Activated CD4-positive, alpha-beta T cell treated with anti-CD3 and anti-CD28 coated beads, Interleukin-2, amount 50 U/mL, for 1 hour (primary cell): ENCODE measurements at places on chromosomes 13 and 19.

- DNase-seq, result no peak
These were observed 4.4 kb upstream of the TBXA2R start for GRCh38 chr19:3610745-3611717.

GRCh38 chr19:5655412-5655811 lies 24.9 kb downstream of the MICOS13 start:
- DNase-seq, result no peak

- no peak for DNase-seq
These were observed 110.8 kb downstream of the PTPRS start for GRCh38 chr19:5229778-5230335.

- DNase-seq, result no peak
These were observed 29.0 kb downstream of the CKM start for GRCh38 chr19:45293682-45294081.

GRCh38 chr13:29006359-29006850 lies 186.3 kb downstream of the MTUS2 start:
- DNase-seq, result no peak

DNA sequence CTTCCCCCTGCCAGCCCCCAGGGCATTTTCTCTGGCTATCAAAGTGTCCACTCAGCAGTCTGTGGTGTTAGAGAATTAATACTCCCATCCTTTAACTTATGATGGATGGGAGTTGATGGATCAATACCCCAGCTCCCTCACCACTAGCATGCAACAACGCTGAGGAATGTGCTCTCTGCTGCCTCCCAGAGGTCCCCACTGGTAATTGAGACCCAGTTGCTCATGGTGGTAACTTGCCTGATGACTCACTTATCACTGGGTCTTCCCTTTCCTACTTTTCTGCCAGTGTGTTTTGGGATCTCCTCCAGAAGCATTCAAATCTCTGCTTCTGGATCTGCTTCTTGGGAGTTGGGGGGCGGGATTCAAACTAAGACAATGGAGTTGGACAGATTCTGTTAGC lies 20.3 kb upstream of the CACNA1A start:
- DNase-seq, result no peak

DNA sequence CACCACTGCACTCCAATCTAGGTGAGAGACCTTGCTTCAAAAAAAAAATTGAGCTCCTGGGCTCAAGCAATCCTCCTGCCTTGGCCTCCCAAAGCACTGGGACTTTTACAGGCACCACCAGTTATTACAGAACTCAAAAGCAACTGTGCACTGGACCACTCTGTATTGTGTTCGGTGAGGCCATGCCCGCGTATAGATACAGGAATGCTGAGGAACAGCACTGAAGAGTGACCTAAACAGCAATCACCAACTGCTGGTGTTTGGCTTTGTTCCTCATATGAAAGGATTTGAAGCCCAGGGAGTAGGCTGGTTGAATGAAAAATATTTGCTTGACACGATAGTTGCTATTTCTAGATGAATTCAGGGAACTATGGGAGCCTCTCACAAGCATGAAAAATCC lies 29.5 kb downstream of the SLC25A30 start:
- no peak for DNase-seq

DNA sequence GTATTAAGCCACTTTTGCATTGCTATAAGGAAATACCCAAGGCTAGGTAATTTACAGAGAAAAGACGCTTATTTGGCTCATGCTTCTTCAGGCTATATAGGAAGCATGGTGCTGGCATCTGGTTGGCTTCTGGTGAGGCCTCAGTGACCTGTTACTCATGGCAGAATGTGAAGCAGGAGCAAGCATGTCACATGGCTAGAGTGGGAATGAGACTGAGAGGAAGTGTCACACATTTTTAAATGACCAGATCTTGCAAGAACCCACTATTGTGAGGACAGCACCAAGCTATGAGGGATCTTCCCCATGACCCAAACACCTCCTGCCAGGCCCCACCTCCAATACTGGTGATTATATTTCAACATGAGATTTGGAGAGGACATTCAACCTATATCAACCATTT lies 25.7 kb upstream of the IGFL4 start:
- DNase-seq, result no peak

DNA sequence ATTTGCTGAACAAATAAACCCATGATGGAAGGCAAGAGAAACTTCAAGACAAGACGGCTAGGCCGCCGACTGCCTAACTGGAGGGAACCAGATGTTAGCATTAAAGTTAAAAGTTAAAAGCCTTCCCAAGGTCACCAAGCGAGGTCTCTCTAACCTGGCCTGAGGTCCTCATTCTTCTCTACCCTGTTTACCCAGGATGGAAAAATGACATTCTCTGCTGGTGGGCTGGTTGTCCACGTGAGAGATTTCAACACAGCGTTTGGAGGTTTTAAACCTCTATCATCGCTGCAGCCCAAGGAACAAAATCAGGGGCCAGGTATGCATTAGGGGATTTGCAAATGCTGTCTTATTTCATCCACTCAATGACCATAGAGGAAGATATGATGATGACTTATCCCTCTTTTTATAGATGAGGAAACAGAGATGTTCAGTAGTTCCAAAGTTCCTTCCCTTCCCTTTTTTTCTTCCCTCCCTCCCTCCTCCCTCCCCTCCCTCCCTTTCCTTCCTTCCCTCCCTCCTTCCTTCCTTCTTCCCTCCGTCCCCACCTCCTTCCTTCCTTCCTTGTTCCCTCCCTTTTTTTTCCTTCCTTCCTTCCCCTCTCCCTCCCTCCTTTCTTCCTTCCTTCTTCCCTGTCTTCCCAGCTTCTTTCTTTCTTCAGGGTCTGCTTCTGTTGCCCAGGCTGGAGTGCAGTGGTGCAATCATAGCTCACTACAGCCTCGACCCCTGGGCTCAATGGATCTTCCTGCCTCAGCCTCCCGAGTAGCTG lies 79.7 kb downstream of the INSR start:
- DNase-seq, result no peak

- DNase-seq, result no peak
These were observed 523.6 kb downstream of the DCT start for GRCh38 chr13:93955904-93956303.

GRCh38 chr13:46885018-46885417 lies 11.8 kb downstream of the HTR2A start:
- DNase-seq, result no peak

DNA sequence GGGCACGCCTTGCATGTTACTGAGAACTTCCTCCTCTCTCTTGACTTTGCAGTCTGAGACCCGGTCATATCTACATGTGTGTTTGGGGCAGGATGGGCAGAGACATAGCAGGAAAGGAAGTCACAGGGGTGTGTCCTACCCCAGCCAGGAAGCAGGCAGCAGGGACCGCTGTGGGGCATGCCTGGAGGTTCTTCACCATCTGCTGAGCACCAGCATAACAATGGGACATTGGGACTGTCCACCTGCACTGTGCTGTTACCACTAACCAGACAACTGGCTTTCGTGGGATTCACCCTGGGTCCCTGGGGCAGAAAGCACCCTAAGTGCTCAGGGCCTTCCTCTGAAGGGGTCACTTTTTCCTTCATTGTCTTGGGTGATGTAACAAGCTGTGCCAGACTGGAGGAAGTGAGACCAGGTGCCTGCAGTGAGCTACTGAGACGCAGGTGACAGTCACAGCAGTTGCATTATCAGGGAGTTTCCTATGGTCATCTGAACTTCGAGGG lies 2.6 kb upstream of the HAUS5 start:
- DNase-seq, result no peak

DNA sequence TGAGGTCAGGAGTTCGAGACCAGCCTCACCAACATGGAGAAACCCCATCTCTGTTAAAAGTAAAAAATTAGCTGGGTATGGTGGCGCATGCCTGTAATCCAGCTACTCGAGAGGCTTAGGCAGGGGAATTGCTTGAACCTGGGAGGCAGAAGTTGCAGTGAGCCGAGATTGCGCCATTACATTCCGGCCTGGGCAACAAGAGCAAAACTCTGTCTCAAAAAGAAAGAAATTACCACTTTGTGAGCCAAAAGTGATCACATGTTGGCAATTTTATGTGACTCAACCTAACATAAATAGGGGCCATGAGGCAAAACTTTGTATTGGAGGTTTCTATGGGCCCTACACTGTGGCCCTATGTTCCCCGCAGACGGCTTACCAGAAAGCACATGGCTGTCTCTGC lies 72.2 kb downstream of the MAP4K1 start:
- no peak for DNase-seq

GRCh38 chr19:15313649-15314279 lies 18.6 kb downstream of the BRD4 start:
- no peak for DNase-seq

- no peak for DNase-seq
These were observed 10.9 kb downstream of the TMIGD2 start for GRCh38 chr19:4291184-4291732.

DNA sequence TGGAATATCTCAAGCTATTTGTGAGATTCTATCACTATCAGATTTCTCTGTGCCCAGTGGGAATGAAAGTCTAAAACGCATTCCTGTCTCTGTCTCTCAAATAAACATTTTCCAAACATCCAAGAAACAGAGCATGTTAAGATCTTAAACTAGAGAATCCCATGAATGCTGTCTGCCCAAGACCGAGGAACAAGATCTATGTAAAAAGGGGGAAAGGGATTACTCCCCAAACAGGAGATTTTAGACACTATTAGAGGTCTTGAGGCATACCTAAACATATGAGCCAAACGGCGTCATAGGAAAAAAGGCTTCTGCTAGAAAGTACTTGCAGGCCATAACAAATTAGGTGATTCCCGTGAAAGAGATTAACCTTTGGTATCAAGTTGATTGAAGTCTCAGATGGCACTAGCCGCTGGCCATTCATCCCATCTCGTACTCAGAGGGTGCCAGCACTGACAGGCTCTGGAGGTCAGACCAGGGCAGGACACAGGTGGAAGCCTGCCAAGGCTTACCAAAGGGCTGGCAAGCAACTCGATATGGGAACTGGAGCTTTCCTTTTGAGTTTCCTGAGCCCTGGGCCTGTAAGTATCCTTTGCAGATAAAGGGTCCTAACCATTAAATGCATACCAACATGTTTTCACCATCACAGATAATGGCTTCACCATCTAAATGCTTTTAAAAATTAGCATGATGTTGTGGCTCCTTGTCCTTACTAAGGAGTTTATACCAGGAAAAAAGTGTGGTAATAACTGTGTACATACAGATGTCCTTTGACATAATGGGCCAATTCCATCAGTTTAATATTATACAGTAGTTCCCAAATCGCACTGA lies 225.2 kb downstream of the FOXO1 start:
- no peak for DNase-seq

GRCh38 chr19:1154731-1155351 lies 19.2 kb downstream of the SBNO2 start:
- no peak for DNase-seq

- no peak for DNase-seq
These were observed 54.0 kb downstream of the DOCK9 start for GRCh38 chr13:98923641-98924397.

- no peak for DNase-seq
These were observed 157.7 kb downstream of the ZNF536 start for GRCh38 chr19:30529876-30530275.

GRCh38 chr19:2176337-2176994 lies 12.7 kb downstream of the DOT1L start:
- DNase-seq, result no peak

- no peak for DNase-seq
These were observed 15.9 kb upstream of the USPL1 start for GRCh38 chr13:30601836-30602235.

GRCh38 chr19:44894946-44895345 lies 3.9 kb downstream of the TOMM40 start:
- no peak for DNase-seq

DNA sequence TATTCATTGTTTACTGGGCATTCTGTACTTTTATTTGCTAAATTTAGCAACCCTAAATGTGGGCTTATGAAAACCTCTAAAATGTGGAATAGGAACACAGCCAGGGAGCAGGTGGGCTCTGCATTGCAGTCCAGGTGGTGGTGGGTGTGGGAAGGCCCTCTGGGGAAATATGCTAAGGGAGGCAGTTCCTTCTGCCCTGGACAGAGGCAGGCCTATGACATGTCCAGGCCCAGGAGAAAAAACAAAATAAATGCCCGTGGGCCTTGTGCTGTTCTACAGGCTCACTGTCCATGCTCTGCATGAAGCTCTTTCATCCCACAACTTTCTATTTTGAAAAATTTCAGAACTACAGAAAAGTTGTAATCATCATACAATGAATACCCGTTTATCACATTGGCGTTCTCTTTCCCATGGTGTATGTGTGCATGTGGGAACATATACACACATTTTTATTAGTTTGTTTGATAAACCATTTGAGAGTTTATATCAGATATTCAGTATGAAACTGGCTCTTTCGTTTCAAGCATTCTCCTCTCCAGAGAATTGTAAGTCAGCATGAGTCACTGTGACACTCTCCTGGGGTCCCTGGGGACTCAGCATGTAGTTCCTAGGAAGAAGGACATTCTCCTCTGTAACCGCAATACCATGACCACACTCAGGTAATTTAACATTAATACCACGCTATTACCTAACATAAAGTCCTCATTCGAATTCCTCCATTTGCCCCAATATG lies 505.3 kb downstream of the COG6 start:
- DNase-seq, result no peak

GRCh38 chr13:32639502-32640105 lies 53.4 kb downstream of the PDS5B start:
- DNase-seq, result peak; percentile 46

- DNase-seq, result no peak
These were observed 107.6 kb upstream of the RNF113B start for GRCh38 chr13:98284679-98285078.

DNA sequence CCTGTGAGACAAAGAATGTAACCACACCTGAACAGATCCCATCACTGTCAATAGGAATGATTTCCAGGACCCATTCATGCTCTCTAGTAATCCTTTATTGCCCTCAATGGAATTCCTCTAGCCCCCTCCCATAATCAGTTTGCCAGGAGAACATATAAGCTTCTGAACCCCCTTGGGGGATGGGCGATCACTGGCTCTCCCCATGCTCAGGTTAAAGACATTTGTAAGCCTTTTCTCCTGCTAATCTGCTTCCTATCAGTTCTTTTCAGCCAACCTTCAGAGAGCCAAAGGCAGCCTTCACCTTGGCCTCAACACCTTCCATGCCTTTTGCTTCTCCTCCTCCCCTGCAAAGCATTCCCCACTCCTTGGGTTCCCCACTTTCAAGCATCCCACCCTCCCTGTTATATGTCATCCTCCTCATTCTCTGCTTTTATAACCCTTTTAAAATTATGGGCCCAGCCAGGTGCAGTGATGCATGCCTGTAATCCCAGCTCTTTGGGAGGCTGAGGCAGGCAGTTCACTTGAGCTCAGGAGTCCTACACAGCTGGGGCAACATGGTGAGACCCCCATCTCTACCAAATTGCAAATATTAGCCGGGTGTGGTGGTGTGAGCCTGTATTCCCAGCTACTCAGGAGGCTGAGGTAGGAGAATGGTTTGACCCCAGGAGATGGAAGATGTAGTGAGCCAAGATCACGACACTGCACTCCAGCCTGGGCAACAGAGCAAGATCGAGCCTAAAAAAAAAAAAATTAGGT lies 12.4 kb downstream of the DPRX start:
- DNase-seq, result no peak
